ENCODE measurements at places on chromosomes 1 and 21.

GRCh38 chr1:231814521-231814920 is 187.9 kb downstream of the DISC1 start:
- no peak for DNase-seq

GRCh38 chr21:46402421-46402820 is 56.3 kb upstream of the DIP2A start:
- no peak for DNase-seq

DNA sequence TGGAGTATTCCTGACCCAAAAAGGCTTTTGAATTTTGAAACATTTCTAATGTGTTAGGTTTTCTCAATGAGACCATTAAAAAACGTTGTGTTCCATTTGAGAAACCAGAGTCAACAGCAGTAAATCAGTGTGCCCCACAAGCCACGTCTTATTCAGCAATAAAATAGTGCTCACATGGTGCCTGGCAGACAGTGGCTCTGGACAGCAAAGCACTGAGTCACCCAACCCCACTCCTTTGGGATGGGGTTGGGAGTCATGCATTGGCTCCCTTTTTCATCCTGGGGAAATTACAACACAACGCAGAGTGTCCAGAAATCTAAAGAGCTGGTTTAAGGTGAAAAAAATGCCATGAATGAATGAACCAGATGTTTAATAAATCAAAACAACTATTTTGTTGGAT is 46.5 kb downstream of the KCNJ15 start:
- DNase-seq = no peak

- no peak for DNase-seq
Observed at GRCh38 chr1:234842726-234843641, 233.0 kb upstream of the IRF2BP2 start.

GRCh38 chr1:56627019-56627635 is 18.0 kb upstream of the PRKAA2 start:
- DNase-seq = no peak

DNA sequence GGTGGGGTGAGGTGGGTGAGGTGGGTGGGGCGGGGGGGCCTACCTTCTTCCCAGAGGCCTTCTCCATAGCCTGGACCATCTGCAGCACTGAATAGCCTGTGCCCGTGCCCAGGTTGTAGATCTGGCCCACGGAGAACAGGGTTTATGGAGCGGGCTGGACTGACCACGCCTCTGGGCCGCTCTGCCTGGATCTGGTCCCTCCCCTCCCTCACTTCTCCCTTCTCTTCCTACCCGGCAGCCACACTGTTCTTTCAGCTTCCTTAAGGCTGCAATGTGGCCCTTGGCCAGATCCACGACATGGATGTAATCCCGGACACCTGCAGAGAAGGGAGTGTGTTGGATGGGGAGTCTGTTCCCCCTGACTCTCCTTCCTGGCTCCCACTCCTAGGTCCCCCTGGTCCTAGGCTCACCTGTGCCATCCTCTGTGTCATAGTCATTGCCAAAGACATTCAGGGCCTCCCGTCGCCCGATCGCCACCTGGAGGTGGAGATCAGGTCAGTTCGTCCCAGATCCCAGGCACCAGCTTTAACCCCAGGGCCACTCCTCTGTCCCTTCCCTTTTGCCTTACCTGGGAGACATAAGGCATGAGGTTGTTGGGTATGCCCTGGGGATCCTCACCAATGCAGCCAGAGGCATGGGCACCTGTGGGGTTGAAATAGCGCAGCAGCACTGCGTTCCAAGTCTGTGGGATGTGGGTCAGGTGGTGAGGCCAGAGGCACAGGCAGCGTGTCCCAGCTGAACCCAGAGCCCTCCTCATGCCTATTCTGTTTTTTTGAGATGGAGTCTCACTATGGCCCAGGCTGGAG is 3.9 kb downstream of the GALE start:
- no peak for DNase-seq

DNA sequence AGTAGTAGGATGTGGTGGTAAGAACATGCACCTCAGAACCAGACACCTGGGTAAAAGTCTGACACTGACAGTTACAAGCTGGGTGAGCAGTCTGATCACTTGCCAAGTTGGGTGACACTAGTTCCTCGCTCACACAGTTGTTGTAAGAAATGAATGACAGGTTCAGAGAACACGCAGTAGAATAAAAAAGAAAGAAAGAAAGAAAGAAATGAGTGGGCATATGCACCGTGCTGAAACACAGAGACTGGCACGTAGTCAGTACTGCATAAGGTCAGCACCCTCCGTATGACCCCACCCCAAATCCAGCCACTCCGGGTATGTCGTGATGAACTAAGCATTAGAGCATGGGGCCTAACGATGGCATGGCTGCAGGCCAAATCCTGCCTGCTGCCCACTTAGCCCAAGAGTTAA is 90.6 kb downstream of the GLUL start:
- no peak for DNase-seq

GRCh38 chr1:183180218-183180617 is 5.8 kb upstream of the LAMC2 start:
- DNase-seq = peak; percentile 57

DNA sequence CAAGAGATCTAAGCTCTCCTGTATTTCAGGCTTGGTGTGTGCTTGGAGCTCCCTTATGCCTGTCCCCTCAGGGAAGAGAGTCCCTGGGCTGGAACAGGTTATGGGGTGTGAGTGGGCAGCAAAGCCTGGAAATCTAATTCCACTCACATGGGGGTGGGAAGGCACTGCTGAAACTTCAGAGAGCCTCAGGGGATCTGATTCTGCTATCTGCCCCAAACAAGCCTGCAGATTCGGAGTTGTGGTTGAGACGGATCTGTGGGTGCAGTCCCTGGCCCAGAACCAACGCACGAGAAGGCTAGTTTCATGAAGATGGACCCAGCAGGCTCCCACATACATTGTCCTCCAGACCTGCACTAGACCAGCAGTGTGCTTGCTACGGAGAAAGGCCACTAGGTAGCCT is 2.9 kb downstream of the BLACAT1 start:
- DNase-seq = no peak

DNA sequence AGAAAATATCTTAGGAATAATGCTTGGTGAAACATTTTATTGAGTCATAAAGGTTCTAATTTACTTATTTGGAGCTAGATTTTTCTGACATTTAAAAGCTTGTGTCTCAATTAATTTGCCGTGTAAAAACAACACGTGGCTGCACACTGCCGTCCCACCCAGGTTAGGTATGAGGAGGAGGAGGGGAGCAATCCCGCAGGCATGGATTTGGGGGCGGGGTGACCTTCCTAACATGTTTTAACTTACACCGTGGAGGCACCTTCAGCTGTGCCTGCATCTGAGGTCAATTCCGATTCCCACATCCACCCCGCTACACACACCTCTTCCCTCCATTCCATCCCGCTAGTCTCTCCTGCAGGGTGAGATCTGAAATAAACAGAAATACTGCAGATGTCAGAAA is 28.5 kb upstream of the UMODL1 start:
- DNase-seq = no peak

GRCh38 chr1:4752059-4752458 is 97.7 kb downstream of the AJAP1 start:
- DNase-seq = no peak

GRCh38 chr21:29725025-29725736 is 214.6 kb downstream of the GRIK1 start:
- no peak for DNase-seq

GRCh38 chr21:39913706-39914305 is 46.6 kb downstream of the PCP4 start:
- DNase-seq = no peak

DNA sequence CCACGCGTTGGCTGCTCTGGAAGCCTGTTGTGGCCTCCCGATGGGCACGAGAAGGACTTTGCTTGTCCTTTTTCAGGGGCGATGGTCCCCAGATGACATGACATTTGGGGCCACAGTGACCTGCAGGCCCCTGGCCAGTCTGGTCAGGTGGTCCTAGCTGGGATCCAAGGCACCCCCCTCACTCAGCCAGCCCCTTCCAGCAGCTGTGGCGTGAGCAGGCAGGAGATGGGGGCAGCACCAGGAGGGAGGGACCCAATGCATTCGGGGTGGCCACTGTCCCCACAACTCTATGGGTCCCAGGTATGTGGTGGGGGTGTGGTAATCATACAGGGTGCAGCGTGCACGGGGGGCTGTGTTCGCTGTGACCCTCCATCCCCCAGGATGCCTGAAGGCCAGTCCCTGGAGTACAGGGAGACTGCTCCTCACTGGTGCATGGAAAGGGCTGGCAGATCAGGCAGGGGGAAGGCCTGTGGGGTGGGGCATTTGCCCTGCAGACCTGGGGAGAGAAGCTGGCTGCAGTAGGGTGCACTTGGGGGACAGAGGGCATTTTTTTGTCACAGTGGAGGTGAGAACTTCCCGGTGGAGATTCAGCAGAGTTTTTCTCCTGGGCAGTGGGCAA is 31.7 kb downstream of the WNT3A start:
- no peak for DNase-seq

- no peak for DNase-seq
Observed at GRCh38 chr1:81430955-81431623, 369.6 kb upstream of the ADGRL2 start.

- no peak for DNase-seq
Observed at GRCh38 chr1:62011006-62011405, 183.6 kb upstream of the L1TD1 start.

GRCh38 chr1:209356976-209357377 is 226.5 kb upstream of the CAMK1G start:
- DNase-seq = no peak

DNA sequence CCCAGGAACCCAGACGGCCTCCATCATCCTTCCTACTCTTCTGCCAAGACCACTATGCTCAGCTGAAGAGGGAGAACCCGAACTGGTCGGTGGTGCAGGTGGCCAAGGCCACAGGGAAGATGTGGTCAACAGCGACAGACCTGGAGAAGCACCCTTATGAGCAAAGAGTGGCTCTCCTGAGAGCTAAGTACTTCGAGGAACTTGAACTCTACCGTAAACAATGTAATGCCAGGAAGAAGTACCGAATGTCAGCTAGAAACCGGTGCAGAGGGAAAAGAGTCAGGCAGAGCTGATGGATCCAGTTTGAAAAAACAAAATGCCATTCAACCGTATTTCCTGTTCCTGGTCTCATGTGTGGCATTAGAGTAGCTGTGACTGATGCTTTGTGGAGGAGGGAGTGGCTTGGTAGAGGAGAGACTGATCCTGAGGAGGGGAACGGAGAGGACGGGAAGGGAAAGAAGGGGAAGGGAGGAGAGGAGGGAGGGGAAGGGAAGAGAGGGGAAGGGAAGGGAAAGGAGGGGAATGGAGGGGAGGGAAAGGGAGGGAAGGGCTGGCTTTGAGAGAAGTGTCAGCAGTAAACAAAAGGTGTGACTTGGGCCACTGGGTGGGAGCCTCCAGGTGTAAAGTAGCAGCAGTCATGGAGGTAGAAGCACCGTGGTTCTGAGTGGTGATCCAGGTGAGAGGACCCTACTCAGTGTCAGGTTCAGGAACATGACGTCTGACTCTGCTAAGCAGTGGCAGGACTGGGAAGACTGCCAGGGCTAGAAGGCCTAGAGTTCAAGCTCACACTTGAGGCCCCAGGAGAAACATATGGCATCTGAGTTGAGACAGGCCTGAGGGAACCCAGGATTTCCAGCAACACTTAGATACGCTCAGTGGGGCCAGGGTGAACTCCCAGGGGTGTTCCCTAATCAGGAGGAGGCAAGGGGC is 846 bp downstream of the HMGB4 start:
- DNase-seq = no peak

- no peak for DNase-seq
Observed at GRCh38 chr1:167263819-167264464, 43.3 kb downstream of the POU2F1 start.

DNA sequence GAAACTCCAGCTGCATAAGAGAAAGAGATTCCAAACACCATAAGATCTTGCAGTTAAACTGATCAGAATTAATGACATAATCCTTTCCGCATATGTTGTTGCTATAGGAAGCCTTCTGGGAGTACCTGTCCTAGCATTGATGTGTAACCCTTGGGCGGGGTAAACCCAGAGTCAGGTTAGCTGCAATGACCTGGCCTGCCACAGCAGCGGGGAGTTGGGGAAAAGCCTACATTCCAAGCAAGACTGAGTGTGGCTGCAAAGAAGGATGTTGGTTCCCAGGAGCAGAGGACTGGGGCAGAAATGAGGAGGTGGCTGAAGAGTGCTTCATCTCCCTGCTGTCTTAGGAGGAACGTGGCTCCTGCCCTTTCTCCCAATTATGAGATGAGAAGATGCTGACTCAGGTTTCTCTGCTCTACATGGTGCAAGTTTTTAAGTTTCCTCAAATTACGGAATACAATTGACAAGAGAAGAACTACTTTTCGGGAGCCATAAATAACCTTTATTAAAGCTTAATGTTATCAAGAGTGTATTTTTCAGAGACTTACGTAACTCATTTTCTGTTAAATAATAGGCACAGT is 142.1 kb downstream of the RYR2 start:
- no peak for DNase-seq

GRCh38 chr1:241999026-241999425 is at the start of gene MAP1LC3C:
TSS of gene MAP1LC3C (minus strand) at chr1:241999098. CDS start at chr1:241999008, 90 bp downstream.
- no peak for DNase-seq

- no peak for DNase-seq
Observed at GRCh38 chr1:53454019-53454418, 5.2 kb upstream of the DMRTB1 start.

DNA sequence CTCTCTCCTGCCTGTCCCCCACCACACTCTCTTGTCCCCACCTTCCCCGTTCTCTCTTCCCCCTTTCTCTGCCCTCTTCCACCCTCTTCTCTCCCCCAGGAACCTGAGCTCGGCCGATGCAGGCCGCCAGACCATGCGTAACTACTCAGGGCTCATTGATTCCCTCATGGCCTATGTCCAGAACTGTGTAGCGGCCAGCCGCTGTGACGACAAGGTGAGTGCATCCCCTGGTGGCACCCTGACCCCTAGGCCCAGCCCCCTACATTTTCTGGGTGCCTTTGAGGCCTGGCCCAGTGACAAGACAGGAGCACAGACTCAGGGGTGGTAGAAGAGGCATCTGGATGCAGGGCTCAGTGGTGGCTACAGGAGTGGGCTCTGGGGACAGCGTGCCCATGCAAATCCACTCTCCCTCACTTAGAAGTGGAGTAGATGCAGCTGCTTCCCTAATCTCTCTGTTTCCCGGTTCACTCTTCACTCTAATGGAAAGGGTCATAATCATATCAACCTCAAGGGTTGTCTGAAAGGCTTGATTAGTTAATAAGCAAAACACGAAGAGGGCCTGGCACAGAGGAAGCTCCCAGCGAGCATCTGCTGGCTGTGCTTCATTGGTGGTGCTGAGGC is 37.0 kb downstream of the PKP1 start:
- DNase-seq = no peak

- no peak for DNase-seq
Observed at GRCh38 chr1:46717654-46718053, 1.3 kb downstream of the EFCAB14 start.

GRCh38 chr1:86860020-86860419 is 53.9 kb downstream of the SELENOF start:
- DNase-seq = no peak

DNA sequence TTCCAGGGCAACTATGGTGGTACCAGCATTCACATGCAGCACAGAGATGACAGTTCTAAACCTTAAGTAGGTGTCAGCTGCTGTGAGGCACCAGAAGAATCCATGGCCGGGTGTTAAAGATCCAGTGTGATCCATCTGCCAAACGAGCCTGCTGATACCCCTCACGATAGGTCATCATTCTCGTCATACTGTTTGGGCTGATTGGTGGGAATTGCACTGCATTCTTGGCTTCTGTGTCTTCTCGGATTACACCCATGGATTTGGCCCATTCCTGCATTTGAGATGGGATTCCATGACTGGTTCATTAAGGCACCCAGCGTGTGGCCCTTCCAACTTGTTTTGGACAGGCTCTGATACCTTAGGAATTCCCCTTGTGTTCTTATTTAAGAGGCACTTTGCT is 55.2 kb downstream of the ST6GALNAC3 start:
- no peak for DNase-seq
